ENCODE measurements at places on chromosomes 7 and 10.

GRCh38 chr10:61684894-61685507 is 22.3 kb downstream of the CABCOCO1 start:
- no peak for DNase-seq

DNA sequence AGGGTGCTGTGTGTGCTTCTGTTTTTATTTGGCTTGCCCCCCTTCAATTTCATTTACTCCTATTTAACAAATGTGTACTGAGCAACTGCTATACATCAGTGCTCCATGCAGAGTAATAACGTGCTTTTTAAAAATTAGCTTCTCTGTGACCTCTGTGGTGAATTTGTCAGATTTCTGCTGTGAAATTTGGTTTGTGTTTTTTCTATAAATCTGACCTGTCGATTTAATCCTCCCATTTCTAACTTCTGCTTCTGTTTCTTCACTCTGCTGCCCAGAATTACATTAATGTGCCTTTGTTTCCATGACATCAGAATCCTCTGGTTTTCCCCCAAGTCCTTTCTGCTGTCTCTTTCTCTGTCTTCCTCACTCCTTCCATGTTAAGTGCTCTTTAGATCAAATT is 123.8 kb upstream of the CACNA2D1 start:
- DNase-seq, result no peak

- DNase-seq, result no peak
Observed at GRCh38 chr7:50835156-50835555, 52.5 kb upstream of the GRB10 start.

DNA sequence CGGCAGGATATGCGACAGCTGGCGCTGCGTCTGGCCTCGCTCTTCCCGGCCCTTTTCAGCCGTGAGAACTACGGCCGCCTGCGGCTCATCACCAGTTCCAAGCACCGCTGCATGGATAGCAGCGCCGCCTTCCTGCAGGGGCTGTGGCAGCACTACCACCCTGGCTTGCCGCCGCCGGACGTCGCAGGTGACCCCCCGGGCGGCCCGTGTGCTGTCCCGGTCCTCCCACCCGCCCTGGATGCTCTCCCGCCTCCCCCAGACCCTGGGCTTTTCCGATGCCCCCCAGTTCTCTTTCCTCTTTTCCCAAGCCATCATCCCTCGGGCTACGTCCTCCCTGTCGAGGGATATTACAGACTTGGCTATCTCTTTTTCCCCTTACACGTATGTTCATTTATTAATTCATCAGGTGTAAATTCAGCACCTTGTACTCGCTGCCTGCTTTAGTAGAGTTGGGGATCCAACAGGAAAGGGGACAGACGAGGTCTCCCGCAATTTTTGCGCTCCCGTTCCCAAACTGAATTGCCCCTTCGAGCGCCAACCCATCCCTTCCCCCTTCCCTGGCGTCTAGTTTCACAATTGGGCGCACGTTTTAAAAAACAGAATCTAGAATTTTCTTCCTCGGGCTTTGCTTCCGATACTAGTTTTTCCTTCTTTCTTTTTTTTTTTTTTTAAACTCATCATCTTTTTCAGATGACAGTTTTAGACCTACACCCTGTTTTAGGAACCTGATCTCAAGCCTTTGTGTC is 846 bp downstream of the MINPP1 start:
- peak; percentile 64 for DNase-seq

GRCh38 chr7:84002348-84002747 is 192.2 kb downstream of the SEMA3A start:
- no peak for DNase-seq

All from RWPE2 (cell line).